ENCODE measurements at places on chromosomes 5 and 9.

DNA sequence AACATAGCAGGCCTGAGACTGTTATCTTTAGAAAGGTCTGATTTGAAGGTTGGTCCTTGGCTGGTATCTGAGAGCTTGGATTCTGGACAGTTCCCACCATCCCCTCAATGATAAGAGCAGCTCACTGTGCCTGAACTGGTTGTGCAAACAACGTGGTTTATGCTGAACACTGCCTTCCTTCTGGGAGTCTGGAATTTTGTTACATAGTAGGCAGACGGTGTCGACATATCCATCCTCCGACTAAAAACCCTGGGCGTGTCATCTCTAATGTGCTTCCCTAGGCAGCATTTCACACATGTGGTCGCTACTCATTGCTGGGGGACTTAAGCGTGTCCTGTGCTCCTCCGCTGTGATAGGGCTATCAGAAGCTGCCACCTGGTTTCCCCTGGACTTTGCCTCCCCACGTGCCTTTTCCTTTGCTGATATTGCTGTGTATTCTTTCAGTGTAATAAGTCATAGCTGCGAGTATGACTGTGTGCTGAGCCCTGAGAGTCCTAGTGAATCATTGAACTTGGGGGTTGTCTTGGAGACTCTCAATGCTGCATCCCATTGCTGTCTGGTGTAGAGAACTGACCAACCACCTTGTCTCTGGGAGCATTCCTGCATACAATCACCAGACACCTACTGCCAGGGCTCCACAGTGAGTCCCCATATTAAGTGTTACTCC is 119.1 kb upstream of the TBC1D2 start:
- DNase-seq, result no peak

- DNase-seq, result no peak
Observed at GRCh38 chr5:135867599-135867998, 28.0 kb downstream of the IL9 start.

GRCh38 chr9:113646946-113647914 is 183.7 kb downstream of the RGS3 start:
- no peak for DNase-seq

DNA sequence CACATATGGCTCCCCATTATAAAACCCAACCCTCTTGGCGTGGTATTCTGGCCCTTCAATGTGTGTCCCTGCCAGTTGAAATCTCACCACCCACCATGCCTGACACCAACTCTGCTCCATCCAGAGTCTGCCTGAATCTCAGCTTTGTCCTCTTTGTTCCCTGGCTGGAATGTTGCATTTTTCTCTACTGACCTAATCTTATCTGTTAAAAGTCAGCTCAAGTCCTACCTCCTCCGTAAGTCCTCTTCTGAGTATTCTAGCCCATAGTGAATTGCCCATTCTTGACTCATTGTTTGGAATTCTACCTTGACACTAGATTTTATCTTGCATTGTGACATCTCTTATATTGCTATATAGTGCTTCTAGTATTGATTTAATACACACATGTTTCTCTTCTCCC is 207.1 kb upstream of the VLDLR start:
- no peak for DNase-seq

GRCh38 chr9:135065151-135065550 is 22.3 kb upstream of the OLFM1 start:
- DNase-seq, result no peak

GRCh38 chr5:137758121-137758520 is 4.0 kb upstream of the HNRNPA0 start:
- DNase-seq, result no peak

DNA sequence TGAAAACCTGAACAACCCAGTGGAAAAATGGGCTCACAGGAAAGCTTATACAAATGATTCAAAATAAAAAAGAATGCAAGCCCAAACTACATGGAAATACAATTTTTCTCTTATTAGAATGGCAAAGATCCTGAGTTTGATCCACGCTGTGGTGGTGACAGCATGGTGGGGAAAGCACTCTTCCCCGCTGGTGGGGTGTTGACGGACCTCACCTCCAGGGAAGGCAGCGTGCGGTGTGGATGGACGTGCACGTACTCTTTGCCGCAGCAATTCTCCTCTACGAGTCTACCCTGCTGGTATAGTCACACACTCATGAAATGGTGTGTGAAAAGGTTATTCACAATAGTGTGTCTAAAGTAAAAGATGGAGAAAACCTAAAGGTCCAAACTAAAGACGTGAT is 5.9 kb upstream of the ZFP62 start:
- DNase-seq, result no peak

- DNase-seq, result no peak
Observed at GRCh38 chr9:133460405-133461175, 812 bp downstream of the CACFD1 start.

DNA sequence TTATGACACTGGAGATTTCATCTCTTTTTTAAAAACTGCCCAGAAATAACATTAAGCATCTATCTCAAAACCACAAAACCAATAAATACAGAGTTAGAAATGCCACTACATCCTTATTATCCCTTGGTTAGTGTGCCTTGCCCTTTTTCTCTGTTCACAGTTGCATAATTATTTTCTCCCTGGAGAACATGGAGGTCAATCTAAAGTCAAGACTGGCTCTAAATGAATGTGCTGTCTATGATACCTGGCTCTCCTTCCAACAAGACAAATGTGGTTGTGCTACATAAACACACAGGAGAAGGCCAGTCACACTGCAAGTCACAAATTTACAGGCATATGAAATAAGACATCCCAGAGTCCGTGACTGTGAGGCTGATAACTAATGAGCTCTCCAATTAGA is 2.8 kb downstream of the FBN2 start:
- no peak for DNase-seq

GRCh38 chr5:57693488-57694305 is 211.1 kb upstream of the ACTBL2 start:
- no peak for DNase-seq

DNA sequence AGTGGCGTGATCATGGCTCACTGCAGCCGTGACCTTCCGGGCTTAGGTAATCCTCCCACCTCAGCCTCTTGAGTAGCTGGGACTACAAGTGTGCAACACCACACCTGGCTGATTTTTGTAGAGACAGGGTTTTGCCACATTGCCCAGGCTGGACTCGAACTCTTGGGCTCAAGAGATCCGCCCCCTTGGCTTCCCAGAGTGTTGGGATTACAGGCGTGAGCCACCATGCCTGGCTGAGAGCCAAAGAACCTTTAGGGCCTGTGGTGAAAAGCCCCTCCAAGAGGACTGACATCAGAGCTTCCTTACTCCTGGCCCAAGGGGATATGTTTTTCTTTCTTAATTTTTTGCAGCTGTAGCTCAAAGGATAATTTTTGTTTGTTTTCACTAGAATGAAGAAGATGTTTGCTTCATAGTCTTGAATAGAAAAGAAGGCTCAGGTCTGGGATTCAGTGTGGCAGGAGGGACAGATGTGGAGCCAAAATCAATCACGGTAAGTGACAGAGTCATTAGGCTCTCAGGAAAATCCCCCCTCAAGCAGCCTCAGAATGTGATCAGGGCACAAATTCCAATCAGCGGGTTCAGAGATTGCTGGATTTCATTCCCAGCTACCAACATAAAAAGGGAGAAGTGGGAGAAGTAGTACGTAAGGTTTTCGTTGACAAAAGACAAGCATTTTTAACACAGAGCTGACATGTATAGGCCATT is 77.1 kb downstream of the GOLPH3 start:
- no peak for DNase-seq

GRCh38 chr9:108382310-108382709 is 473.5 kb downstream of the ACTL7B start:
- DNase-seq, result no peak

- no peak for DNase-seq
Observed at GRCh38 chr5:178383919-178384815, 151.6 kb upstream of the PHYKPL start.

- DNase-seq, result no peak
Observed at GRCh38 chr5:90472783-90473395, 1.7 kb downstream of the MBLAC2 start.

All from stimulated activated CD4-positive, alpha-beta T cell treated with anti-CD3 and anti-CD28 coated beads, Interleukin-4, amount 100 ng/mL, for 24 hours (primary cell).